Activated CD4-positive, alpha-beta T cell treated with anti-CD3 and anti-CD28 coated beads, Interleukin-2, amount 50 U/mL, for 4 hours (primary cell): ENCODE measurements at places on chromosomes 12 and 14.

DNA sequence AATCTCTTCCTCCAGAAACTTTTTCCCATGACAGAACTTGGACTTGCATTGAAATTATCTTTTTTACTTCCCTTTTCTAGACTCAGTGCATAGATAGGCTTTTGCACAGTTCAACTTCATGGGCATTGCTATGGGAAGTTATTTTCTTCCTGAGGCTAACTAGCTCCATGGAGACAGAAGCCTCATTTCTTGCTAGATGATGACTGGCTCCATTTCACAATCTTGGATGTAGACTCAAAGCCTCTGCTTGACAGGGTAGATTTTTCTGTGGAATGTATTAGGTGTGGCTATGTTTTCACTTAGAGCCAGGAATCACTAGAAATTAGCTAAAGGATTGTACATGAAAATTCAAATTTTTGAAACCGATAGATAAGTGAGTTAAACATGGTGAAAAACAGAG, 884.1 kb upstream of the MGAT4C start:
- no peak for DNase-seq

DNA sequence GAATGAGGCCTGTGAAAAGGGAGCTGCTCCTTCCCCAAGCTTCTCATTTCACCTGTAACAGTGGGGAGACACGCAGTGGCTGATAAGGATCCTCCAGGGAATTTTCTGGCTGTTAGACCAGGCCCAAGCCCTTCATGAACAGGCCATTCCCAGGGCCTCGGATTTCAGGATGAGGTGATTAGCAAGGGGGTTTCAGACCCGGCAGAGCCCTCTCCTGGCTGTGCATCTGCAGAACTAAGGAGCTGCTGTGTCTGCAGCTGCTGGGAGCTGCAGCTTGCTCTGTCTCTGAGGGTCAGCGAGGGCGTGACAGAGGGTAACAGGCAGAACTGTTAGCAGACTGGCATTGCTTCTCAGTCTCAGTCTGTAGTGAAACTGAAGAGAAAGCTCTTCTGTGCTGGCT, 110.4 kb downstream of the KCNA5 start:
- DNase-seq, result no peak

DNA sequence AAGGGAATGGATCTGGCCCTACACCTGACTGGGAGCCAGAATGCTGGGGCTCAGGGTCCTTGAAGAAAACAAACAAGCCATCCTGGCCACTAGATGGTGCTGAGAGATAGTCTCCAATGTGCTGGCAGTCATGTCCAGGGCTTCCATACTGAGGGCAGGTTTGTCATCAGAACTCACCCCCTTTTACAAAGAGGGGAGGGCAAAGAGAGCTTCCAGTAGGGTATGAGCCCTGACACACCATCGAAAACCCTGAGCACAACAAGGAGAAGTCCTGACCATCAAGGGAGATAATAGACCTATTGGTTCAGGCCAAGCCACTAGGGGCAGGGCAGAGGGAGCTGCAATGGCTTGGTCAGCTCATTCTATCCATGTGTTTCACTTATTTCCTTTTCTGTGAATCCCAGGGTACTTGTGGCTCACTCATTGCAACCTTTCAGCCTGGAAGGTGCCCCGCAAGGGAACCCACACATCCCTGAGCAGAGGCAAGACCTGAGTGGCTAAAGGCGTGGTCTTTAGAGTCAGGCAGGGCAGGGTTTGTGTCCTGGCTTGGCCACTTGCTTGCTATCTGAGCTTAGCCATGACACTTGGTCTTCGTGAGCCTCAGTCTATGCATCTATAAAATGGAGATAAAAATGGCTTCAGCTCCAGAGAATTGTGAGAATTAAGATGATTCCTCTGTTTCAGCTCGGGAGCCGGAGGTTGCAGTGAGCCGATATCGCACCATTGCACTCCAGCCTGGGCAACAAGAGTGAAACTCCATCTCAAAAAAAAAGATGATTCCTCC, 6.2 kb upstream of the PLEKHH1 start:
- DNase-seq, result peak; percentile 21

DNA sequence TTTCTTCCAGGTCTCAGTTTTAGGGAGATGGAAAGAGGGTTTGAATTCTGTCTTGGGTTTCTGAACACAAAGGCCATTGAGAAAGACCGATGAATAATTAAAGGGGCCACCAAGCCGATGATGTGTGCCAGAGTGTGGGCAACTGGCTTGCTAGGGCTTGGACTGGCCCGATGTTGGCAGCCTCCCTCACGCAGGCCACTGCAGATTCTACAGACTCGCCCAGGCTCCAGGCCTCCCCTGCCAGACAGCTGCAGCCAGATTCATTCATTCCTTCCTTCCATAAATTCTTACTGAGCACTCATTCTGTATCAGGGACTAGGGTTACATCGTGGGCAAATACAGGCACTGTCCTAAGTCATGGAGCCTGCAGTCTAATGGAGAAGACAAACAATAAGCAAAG, 34.9 kb downstream of the ACTN1 start:
- DNase-seq, result no peak

DNA sequence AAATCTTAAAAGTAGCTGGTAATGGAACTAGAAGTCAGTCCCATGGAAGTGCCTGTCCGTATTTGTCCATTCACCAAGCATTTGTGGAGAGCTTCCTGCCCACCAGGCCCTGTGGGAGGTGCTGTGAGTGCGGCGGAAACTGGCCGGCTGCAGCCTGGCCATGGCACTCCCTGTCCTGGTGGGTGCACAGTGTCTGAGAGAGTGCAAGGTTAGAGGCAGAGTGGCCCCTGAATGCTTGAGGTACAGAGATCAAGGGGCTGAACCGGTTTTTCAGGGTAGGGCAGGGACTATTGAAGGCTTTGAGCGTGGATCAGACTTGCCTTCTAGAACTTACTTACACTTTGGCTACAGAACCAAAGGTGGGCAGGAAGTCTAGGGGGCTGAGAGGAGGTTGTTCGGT, 92.9 kb downstream of the ESR2 start:
- DNase-seq, result no peak

DNA sequence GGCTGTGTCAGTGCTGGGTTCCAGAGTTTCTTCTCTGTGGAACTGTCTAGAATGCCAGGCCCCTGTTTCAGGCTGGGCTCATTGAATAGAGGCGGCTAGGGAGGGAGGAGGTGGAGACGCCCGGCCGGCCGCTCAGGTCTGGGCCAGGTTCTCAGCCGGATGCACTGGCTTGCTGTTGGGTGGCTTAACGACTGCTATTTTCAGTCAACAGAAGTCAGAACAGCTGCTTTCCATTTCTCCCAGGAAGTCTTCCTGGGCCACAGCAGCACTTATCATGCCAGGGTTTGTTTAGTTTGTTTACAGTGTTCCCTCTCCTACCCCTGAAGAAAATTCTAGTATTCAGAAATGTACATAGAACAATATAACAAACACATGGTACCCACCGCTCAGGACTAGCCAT, 26.0 kb upstream of the VPS37B start:
- no peak for DNase-seq

DNA sequence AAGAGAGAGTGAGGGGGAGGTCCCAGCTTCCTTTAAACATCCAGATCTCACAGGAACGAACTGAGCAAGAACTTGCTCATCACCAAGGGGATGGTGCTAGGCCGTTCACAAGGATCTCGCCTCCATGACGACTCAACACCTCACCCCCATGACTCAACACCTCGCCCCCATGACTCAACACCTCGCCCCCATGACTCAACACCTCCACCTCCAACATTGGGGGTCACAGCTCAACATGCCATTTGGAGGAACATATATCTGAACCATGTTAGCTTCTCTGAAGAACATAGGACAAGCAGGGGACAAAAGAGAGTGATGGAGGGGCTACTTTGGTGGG, 66.0 kb upstream of the LHX5 start:
- no peak for DNase-seq

GRCh38 chr14:76941544-76941943, 87.0 kb downstream of the IRF2BPL start:
- DNase-seq, result no peak

GRCh38 chr12:83318386-83319098, 631.8 kb downstream of the TMTC2 start:
- no peak for DNase-seq
